ENCODE measurements at places on chromosomes 5 and 9.

DNA sequence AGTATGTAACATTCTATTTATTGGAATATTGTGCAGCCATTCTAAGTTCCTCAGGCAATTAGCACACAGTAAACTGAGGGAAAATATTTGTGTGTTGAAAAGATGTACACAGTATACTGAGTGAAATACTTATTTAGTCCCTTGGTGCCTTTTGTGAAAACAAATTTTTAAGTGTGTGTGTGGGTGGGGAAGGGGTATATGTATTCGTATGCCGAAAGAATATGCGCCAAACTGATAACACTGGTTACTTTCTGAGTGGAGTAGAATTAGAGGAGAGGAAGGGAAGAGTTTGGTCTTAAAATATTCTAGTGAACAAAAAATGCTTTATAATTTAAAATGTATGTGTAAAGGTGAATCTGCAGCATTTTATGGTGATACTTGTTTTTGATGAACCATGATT, 3.1 kb downstream of the DCP2 start:
- no peak for DNase-seq

- DNase-seq: no peak
Observed at GRCh38 chr5:59275510-59276324, 617.8 kb downstream of the PDE4D start.

- DNase-seq: no peak
Observed at GRCh38 chr5:96342581-96342980, 90.5 kb downstream of the PCSK1 start.

DNA sequence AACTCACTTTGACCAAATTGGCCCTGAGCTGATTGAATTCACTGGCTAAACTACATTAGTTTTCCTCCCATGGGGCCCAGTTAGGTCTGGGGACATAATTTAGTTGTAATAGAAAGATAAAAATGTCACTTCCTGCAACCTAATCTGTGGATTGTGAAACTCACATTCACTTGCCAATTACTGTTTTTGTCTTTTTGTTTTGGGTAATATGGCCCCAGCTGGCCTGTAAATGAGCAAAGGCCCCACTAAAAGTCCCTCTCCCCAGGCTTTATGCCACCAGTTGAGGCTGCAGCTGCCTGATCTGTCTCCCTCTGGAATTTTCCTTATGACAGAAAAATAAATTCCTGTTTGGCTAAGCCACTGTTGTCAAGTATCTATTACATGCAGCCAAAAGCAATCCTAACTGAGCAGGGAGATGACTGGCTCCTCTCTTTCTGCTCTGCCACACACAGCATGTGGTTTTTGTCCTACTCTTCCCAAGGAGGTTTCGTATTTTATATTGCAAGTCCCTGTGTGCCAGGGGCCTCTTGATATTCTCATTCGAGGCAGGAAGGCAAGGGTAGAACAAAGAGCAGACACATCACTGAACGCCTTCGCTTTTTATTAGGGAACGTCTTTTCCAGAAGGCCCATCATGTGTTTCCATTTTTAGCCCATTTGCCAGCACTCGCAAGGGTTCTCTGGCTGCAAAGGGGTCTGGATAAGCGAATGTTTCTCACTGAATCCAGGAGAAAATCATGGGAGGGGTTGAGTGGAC, 24.1 kb upstream of the SLC25A48 start:
- no peak for DNase-seq

GRCh38 chr9:100428871-100429654, 2.1 kb downstream of the MSANTD3 start:
- DNase-seq: no peak

GRCh38 chr9:137454145-137454596, 5.0 kb downstream of the NSMF start:
- no peak for DNase-seq

DNA sequence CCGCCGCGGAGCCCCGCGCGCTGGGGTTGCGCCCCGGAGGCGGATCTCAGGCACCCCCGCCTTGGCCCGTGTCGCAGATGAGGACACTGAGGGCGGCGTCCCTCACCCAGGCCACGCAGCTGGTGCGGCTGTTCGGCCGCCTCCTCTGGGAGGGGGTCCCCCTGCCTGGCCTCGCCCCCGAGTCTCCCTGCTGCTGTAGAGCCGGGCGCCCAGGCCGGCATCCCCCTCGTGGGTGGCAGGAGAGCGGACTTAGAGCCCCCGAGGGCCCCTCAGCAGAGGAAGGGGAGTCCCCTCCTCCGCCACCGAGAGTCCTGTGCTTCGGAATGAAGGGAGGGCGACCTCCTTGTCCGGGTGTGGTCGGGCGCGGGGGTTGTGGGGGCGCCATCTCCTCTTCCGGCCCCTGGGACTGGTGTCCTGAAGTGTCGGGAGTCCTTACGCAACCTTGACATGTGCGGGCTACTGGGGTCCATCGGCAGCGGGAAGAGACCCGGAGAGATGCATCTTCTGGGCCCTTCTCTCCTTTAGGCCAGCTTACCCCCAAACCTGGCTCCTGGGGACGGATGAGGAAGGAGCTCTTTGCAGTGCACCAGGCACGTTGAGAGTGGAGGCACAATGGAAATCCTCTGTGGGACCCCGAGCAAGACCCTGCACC, 11.7 kb upstream of the EXOSC2 start:
- DNase-seq: no peak

DNA sequence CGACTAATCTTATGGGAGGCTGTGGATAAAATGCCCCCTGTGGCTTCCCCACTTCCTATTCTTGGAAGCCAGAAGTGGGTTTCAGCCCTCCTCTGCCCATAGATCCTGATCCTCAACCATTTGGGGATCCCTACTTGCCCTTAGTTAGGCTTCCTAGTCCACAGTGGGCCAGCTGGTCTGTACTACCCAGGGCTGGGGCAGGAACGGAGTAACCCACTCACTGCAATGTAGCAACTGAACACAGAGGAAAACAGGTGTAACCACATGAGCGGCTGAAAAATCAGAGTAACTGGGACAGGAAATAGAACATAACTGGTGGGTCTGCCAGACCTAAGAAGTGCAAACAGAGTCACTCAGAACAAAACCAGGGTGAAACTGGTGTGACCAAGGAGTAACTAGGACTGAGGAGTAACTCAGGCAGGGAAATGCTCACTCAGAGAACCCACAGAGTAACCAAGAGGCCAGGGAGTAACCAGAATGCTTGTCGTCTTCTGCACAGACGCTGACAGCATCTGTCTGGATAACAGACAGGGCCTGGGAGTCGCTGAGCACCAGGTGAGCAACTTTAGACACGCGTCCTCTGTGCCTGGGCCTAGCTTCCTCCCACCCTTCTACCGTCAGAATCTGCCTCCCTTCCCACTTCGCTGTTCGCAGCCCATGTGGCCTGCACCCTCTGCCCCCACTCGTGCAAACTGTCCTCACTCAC, 1.0 kb downstream of the AQP3 start:
- DNase-seq: no peak

DNA sequence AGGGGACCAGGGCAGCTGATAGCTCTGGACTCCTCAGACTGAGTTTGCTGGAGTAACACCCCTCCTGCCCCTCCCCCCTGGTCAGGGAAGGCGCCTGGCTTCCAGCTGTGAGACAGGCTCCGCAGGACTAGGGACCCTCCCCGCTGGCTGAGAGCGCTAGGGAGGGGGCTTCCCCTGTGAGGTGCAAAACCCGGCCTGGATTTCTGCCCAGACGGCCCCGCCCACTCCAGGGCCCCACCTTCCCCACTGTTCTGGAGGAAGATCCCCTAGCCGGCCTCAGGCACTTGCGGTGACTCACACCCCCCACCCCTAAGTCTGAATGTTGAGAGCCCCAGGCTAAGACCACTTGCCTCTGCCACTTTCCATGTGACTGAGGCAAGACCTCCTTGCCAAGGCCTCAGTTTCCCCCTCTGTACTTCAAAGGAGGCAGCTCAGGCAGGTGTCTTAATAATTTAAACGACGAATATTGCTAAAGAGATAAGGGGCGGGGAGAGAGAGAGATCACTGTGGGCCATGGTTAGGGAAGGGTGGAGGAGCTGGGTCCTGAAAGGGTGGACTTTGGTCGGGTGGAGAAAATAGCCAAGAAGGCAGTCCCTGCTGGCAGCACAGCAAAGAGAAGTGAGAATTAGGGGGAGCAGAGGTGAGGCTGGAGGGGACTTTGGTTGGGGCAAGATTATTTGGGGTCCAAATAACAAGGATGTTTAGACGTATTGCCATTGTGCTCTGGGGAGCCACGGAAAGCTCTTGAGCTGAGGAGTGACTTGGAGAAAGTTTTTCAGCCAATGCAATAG, 1.0 kb upstream of the DAB2IP start:
- no peak for DNase-seq

DNA sequence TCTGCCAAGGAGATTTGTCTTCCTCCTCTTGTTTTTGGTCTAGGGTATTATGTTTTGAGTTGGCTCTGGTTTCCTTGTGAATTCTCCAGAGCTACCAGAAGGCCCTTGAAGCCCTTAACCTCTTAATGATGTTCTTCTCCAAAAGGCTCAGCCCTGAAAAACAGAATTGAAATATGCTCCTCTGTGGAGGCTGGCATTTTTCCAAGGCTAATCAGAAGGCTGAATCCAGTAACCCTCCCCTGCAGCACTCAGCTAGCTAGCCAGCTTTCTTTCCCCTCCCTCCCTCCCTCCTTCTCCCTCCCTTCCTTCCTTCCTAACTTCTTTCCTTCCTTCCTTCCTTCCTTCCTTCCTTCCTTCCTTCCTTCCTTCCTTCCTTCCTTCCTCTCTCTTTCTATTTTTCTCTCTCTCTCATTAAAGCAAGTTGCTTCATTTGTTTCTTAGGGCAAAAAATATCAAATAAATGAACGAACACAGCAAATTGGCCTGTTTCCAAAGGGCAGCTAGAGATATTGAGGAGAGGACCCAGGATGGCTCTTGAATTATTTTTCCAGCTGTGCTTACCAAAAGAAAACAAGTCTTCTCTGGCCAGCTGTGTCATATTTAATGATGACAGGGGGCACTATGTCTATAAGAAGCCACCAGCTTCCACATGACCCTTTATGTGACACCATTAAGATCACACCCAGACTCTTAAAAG, 38.7 kb downstream of the JAKMIP2 start:
- no peak for DNase-seq

- no peak for DNase-seq
Observed at GRCh38 chr5:175606409-175606808, 51.5 kb upstream of the HRH2 start.

DNA sequence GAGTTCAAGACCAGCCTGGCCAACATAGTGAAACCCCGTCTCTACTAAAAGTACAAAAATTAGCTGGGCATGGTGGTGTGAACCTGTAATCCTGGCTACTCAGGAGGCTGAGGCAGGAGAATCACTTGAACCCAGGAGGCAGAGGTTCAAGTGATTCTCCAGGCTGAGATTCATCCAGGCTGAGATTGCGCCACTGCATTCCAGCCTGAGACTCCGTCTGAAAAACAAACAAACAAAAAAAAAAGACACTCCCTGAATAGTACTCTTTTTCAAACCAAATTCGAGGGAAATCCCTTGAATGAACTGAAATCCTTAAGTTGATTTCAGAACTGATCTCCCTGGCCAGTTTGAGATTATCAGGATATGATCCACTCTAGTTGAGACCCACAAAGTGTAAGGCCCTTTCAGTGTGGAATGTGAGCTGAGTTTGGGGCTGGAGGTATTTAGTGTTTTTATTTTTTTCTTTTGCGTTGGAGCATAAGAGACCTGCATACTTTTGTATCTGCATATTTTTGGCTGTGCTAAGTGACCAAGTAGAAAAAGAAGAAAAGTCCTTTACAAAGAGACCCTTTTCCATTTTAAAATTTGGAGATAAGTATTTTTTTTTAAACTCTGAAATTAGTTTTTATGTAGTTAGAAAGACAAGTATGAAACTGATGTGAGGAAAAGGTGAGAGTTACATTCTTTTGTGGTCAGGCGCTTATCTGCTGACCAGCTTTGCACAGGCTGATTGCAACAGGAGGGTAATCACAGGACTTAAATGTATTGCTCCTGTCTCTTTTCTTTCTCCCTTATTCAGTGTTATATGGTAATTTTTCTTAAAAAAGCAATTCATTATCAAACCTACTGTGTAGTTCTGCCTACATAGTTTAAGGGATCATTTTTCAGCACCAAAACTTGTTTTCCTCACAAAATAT, 42.9 kb downstream of the TMEFF1 start:
- DNase-seq: no peak

- DNase-seq: no peak
Observed at GRCh38 chr5:112355058-112355685, 63.9 kb downstream of the EPB41L4A start.

DNA sequence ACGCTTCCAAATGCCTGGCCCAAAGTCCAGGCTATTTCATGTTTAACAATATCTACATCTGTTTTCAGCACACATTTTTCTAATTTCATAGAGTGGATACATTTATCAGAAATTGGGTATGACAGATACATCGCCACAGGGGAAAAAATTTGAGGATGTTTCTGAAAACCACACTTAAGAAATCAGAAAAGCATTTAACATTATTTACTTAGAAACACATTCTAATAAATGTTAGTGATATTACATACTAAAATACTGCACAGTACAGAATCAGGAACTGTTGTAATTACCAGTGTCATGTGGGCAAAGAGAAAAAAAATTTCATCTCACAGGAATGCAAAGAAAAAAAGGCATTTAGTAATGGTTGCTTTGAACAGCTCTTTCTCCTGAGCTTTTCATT, 310.5 kb upstream of the KIF2A start:
- no peak for DNase-seq

DNA sequence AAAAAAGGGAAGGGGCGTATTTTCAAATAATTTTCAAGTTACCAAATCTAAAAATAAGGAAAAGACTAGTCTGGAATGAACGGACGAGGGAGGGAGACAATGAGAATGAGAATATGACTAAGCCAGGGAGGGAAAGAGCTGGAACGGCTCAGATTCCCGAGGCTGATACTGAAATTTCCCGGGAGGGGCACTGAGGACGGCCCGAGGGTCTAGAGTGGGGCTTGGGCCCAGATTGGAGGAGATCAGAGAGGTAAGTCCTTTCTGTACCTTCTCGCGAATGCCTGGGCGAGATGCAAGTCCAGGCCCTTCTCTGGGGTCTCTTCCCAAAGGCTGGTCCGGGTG, 3.4 kb upstream of the CCIN start:
- no peak for DNase-seq

GRCh38 chr5:89998519-89999305, 410.8 kb downstream of the CETN3 start:
- DNase-seq: no peak

GRCh38 chr5:149030392-149030791, 32.5 kb downstream of the SH3TC2 start:
- no peak for DNase-seq

DNA sequence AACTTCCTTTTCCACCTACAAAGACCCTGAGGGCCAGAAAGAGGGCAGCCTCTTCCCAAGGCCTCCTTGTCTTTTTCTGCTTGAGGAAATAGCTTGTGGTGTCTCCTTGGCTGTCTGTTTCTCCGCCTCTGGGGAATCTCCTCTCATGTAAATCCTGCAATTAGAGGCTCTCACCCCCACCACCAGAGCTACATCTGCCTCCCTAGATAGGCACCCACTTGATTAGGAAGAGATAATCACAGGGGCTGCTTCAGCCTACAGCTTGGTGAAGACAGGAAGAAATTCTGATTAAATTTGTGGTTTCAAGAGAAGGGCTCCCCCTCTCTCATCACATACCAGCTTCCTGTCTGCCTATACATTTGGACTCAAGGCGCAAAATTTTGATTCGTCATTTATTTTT, 75.6 kb downstream of the TLR4 start:
- no peak for DNase-seq

DNA sequence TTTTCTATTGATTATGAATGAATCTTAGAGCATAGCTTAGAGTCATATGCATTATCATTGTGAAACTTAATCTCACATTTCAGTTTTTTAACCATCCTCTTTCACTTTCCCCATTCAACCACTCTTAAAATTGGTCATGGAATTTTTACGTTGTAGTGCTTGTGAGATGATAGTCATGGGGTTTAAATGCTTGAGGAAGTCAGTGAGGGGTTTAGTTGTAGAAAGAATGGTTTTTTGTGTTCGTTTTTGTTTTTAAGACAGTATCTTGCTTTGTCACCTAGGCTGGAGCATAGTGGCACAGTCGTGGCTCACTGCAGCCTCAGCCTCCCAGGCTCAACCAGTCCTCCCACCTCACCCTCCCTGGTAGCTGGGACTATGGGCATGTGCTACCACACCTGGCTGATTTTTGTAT, 19.6 kb downstream of the UGCG start:
- no peak for DNase-seq
